Fibroblast of gingiva (primary cell): ENCODE measurements at places on chromosomes 5 and 9.

DNA sequence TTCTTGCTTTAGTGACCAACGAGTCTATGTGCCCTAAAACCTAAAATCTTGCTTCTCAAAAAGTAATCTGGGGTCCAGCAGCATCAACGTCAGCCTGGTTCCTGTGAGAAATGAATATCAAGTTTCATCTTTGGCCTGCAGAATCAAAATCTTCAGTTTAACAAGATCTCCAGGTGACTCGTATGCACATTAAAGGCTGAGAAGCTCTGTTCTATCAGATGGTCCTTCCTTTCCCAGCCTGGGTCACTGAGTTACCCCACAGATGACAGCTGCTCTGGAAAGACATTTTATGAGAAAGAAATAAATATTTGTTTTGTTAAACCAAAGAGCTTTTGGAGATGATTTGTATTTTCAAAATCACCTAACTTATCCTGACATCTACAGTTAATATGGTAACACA lies 75.8 kb downstream of the ADAMTSL1 start:
- no peak for DNase-seq

DNA sequence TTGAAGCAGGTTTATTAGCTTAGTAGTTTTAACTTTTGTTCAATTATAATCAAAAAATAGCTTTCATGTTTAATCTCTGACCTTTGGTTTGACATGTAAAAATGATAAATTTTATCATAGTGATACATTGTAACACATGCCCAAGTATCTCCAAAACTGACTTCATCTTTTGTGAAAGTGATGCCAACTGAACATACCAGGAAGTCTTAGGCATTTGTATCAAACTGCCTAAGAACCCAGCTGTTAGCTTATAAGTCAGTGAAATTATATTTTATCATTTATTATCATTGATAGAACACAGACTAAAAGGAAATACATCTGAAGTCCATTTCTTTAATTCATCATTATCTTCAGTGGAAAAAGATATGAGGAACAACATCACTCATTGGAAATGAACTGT lies 39.1 kb downstream of the NIPBL start:
- DNase-seq, result peak; percentile 18

DNA sequence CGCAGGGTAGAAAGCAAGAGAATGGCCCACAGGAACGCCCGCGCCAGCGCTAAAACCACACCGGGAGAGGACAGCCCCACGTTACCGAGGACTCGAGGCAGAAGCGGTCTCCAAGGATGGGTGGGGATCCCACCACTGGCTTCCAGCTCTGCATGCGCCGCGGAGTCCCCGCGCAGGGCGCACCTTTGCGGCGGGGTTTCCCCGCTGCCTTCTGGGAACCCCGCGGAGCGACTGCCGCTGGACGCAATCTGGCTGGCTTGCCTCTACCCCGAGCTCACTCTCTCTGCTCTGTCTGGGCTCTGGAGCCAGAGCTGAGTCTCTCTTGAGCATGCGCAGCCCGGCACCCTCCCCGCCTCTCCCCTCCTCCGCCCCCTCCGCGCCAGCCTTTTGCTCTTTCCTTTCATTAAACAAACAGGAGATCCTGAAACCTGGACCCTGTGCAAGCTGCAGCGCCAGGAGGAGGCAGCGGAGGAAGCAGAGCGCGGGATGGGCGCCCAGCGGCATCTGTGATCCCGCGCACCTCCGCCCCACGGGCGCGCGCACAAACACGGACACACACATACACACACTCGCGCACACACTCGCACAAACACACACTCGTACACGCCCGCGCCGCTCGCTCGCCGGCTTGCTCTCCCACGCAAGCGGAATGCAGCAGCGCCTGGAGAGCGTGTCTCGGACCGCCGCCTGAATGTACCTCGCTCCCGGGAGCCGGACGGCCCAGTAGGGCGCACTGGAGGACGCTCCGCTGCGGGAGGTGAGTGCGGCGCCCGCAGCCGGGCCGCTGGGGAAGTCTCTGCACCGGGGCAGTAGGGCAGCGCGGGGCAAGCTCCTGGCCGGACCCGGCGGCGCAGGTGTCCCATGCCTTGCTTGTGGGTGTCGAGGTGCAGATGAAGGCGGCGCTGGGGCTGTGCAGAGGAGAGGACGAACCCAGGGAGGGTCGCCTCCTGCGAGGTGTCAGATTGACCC lies at the start of gene PLPPR1:
TSS of gene PLPPR1 (plus strand) at position 382 of the 969 bp plus-strand sequence.
- no peak for DNase-seq

DNA sequence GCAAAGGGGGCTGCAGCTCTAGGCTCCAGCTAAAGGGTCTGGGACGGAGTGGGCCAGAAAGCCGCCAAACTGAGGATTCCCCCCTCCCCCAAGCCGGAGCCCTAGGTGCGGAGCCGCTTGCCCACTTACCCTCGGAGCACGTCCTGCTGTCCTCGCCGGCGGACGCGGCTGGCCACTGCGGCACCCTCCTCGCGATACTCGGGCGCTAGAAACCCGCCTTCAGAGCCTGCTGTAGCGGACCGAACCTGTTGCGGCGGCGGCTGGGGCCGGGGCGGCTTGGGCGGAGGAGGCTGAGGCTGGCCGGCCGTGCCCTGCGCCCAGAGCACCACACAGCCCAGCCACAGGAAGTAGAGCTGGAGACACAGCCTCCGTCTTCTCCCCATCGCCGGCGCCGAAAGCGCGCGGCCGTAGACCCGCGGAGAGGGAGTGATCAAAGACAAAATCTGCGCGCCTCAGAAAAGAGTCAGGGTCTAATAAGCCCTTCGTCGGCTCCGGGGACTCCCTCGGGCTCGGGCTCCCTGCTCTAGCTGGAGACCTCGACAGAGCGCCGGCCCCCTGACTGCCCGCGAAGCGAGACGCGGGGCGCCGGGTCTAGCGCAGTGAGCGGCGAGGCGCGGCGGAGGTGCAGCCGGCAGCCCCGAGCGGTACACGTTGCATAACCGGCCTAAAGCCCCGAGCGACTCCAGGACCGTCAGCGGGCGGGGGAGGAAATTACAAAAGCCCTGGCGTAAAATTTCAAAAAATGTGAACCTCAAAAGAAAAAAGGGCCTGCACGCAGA lies 635 bp downstream of the FBN2 start:
- no peak for DNase-seq
